ENCODE measurements at places on chromosomes 12 and 14.

GRCh38 chr14:103509864-103510723 is 12.5 kb downstream of the CKB start:
- DNase-seq, result no peak

GRCh38 chr14:96627811-96628775 is 125.9 kb downstream of the PAPOLA start:
- DNase-seq, result no peak

DNA sequence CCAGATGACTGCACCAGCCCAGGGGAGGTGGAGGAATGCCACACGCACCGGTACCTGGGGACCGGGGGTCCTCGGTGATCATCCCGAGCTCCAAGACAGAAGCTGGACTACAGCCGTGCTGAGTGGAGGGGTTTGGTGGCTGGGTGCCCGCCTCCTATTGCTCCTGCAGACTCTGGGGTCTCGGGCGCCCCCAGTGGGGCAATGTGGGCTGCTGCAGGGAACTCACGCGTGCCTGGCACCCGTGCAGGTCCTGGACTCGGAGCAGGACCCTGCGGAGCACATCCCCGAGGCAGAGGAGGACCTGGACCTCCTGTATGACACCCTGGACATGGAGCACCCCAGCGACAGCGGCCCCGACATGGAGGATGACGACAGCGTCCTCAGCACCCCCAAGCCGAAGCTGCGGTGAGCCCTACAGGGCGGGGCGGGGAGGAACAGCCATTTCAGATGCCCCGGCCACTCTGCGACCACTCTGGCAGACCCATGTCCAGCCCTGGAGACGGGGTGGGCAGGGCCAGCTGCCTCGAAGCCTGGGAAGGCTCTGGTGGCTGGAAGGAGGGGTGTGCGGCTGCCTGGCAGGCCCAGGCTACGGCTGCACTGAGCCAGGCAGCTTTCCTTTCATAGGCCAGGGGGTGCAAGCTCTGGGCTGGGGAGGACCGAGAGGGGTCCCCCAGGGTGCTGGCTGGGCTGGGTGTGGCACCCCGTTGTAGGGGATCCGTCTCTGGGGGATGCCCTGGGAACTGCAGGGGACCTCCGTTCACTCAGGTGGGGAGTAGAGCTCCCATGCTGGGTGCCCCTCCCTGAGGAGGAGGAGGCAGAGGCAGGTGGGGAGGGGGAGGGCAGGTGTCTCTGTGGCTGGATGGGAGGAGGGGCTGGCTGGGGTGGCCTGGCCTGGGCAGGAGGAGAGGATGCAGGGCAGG is 21.6 kb upstream of the TEX22 start:
- DNase-seq, result no peak

GRCh38 chr14:74525361-74525851 is 31.8 kb downstream of the ISCA2 start:
- DNase-seq, result no peak

- no peak for DNase-seq
Measured at GRCh38 chr14:89397569-89398230, 19.3 kb downstream of the FOXN3 start.
